Activated CD4-positive, alpha-beta T cell treated with anti-CD3 and anti-CD28 coated beads for 36 hours (primary cell): ENCODE measurements at places on chromosomes 3 and 15. TPM values are rescaled to one million over a fixed set of nuclear protein-coding genes. Genes with fewer than 3 reads are reported as not detected.

DNA sequence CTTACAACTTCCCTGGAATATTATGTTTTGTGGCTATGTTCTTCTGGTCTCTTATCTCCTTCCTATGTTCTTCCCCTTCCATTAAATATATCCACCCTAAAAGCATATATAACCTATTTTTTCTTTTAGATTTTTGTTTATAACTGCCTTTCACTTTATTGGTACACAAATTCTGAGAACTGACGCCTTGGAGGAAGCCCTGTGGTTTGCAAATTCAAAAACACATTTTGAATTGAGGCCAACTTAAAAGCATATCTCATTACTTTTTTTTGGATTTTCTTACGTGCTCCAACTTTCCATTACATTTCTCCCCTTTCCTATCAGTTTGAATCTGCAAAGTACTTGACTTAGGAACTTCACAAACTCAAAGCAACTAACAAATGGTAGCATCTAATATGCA, 15.3 kb upstream of the COLQ start:
- peaks cover 39% of the 10 kb centered on the region for H3K4me1 ChIP-seq
- H3K27me3 ChIP-seq = no peaks in the 10 kb centered on the region
- no peak for DNase-seq

DNA sequence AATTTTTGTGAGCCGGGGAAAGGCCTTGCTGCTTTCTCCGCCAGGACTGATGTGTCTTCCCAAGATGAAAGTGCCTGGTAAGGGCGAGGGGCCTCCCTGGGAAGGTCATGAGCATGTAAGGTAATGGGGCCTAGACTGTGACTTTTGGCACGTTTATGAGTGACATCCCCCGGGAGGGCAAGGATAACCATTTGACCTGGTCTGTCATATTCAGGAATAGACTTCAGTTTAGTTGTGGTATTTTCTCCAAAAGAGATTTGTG, 631 bp upstream of the CNBP start:
- no peaks in the 10 kb centered on the region for H3K27me3 ChIP-seq
- DNase-seq = peak; percentile 48
- H3K36me3 ChIP-seq = peaks cover 37% of the 10 kb centered on the region
- peaks cover 23% of the 10 kb centered on the region for H3K4me1 ChIP-seq
- peak overlapping the region; percentile 99 for H3K27ac ChIP-seq
- H3K4me3 ChIP-seq = peak overlapping the region; percentile 96

The HESX1 gene
- total RNA-seq = 1.1 TPM

DNA sequence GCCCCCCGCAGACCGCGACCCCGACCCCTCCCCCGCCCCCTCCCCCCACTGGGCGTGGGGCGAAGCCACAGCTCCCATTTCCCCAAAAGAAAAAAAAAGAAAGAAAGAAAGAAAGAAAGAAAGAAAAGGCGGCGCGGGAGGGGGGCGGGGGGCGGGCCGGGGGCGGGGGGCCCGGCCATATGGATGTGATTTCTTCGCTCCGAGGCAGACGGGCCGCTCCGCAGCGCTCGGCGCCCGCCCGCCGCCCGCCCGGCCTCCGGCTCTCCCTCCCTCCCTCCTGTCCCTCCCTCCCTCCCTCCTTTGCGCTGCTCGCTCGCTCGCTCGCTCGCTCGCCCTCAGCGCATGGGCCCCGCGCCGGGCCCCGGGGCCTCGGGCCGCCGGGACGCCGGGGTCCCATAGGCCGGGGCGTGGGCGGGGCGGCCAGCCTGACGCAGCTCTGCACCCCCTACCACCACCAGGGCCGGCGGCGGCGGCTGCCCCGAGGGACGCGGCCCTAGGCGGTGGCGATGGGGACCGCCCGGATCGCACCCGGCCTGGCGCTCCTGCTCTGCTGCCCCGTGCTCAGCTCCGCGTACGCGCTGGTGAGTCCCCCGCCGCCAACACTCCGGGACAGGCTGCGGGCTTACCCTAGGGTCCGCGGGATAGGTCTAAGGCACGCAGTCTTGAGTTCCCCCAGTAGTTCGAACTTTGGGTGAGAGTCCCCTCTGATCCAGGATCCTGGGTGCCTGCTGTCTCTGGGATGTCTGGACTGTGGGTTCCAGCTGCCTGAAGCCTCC, 5.7 kb downstream of the PTH1R start:
- H3K4me1 ChIP-seq = no peaks in the 10 kb centered on the region
- peaks cover 33% of the 10 kb centered on the region for H3K27me3 ChIP-seq
- H3K4me3 ChIP-seq = no peak overlapping the region
- peak; percentile 49 for DNase-seq

The CFAP91 gene
- 0.67 TPM for total RNA-seq
